ENCODE measurements at places on chromosomes 16 and 17. TPM values are rescaled to one million over a fixed set of nuclear protein-coding genes. Genes with fewer than 3 reads are reported as not detected.

Gene OTOA
- under 0.01 TPM for total RNA-seq

Gene POLG2
- 12.3 TPM for total RNA-seq

Gene TPSG1
- total RNA-seq, result not detected

Gene ALDH3A1
- 6.2 TPM for total RNA-seq

Gene SLC5A11
- total RNA-seq, result not detected

Gene OMG
- total RNA-seq, result not detected

Gene MT1G
- total RNA-seq, result 0.68 TPM

Gene UTS2R
- total RNA-seq, result not detected

Gene PEX12
- total RNA-seq, result 4.5 TPM

Gene CCDC144A
- total RNA-seq, result 0.68 TPM

Gene ZNF750
- total RNA-seq, result 10.6 TPM

Gene OTOP2
- 0.34 TPM for total RNA-seq

Gene KRT20
- not detected for total RNA-seq

Gene DNAH9
- total RNA-seq, result 0.07 TPM

Gene MGAT5B
- total RNA-seq, result 0.07 TPM

Gene SCNN1G
- total RNA-seq, result 0.14 TPM

Gene TOX3
- not detected for total RNA-seq

Gene TNFRSF12A
- total RNA-seq, result 279 TPM

Gene NECAB2
- total RNA-seq, result not detected

Gene BICDL2
- total RNA-seq, result 23.3 TPM

Gene SPPL2C
- total RNA-seq, result not detected

Gene MYL11
- total RNA-seq, result not detected

Gene VAT1
- 82.0 TPM for total RNA-seq

Gene HIRIP3
- total RNA-seq, result 8.2 TPM

Gene PERCC1
- not detected for total RNA-seq

Gene KRT24
- total RNA-seq, result 3.4 TPM

Gene TMC6
- total RNA-seq, result 78.7 TPM

Gene TSPOAP1
- total RNA-seq, result 0.93 TPM

Gene SERPINF2
- 1.5 TPM for total RNA-seq

Gene NFATC3
- total RNA-seq, result 16.2 TPM

Gene FBXW10B
- 1.0 TPM for total RNA-seq

Gene CHP2
- 0.34 TPM for total RNA-seq

Gene RNF157
- total RNA-seq, result under 0.01 TPM
